GM23338 (cell line): ENCODE measurements at places on chromosomes 2 and 18. TPM values are rescaled to one million over a fixed set of nuclear protein-coding genes. Genes with fewer than 3 reads are reported as not detected.

DNA sequence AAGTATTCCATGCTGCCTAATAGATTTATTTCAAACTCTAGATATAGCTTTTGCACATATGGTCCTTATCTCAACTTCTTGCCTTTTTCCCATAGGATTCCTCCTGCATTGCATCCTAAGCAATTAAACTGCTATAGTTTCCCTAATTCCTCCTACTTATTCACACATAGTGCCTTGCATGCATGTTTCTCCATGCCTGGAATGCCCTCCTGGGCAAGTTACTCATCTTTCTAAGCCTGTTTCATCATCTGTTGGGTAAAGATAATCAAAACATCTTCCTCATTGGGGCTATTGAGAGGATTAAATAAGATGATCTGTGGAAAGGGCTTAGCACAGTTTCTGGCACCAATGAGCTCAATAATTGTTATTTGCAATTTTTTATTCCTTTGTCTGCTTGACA is 726.5 kb downstream of the SLC4A3 start:
- H3K4me3 ChIP-seq = no peak overlapping the region
- DNase-seq = no peak

DNA sequence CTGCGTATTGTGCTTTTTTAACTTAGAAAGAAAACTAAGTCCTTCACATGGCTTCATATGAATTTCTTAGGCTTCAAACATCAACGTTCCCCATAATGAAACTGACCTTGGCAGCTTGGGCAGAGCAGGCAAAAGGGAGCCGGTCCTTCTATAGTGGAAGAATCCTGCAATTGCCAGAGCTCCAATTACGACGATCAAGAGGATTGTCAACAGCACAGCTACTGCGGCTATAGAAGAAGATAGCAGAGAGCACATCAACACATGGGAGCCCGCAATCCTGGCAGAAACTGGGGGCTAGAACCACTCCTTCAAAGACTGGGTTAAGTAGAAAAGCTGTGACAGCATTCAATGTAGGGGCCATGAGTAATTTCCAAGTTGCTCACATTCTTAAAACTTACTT is 69.8 kb downstream of the DHRS9 start:
- no peaks in the 10 kb centered on the region for H3K27me3 ChIP-seq
- no peaks in the 10 kb centered on the region for H3K36me3 ChIP-seq
- H3K27ac ChIP-seq = no peak overlapping the region
- no peak overlapping the region for H3K4me3 ChIP-seq

GRCh38 chr2:236054125-236054524 is 114.1 kb downstream of the GBX2 start:
- no peaks in the 10 kb centered on the region for H3K27me3 ChIP-seq
- H3K4me3 ChIP-seq = peak overlapping the region; percentile 21; the same call in 1 of the 2 replicates
- H3K36me3 ChIP-seq = no peaks in the 10 kb centered on the region
- no peak for DNase-seq
- no peak overlapping the region for H3K27ac ChIP-seq
- peaks cover 38% of the 10 kb centered on the region for H3K4me1 ChIP-seq

Gene SLC5A7
- polyA plus RNA-seq = 0.05 TPM in 1 of 2 replicates, not detected in the other

Gene CFLAR
- polyA plus RNA-seq = 10.0 and 10.1 TPM in 2 replicates
